Left ventricle myocardium inferior (tissue), 1 donor: ENCODE measurements at places on chromosomes 12 and 14.
A peak's percentile ranks its signal among the peaks of the same experiment; 100 is the strongest.

GRCh38 chr14:105065280-105066228, at the start of gene GPR132:
TSS of gene GPR132 (minus strand) at chr14:105065430. CDS start at chr14:105055420, 10,010 bp downstream.
- peak; percentile 44 for DNase-seq

GRCh38 chr12:47864646-47865235, 40.1 kb downstream of the VDR start:
- no peak for DNase-seq

DNA sequence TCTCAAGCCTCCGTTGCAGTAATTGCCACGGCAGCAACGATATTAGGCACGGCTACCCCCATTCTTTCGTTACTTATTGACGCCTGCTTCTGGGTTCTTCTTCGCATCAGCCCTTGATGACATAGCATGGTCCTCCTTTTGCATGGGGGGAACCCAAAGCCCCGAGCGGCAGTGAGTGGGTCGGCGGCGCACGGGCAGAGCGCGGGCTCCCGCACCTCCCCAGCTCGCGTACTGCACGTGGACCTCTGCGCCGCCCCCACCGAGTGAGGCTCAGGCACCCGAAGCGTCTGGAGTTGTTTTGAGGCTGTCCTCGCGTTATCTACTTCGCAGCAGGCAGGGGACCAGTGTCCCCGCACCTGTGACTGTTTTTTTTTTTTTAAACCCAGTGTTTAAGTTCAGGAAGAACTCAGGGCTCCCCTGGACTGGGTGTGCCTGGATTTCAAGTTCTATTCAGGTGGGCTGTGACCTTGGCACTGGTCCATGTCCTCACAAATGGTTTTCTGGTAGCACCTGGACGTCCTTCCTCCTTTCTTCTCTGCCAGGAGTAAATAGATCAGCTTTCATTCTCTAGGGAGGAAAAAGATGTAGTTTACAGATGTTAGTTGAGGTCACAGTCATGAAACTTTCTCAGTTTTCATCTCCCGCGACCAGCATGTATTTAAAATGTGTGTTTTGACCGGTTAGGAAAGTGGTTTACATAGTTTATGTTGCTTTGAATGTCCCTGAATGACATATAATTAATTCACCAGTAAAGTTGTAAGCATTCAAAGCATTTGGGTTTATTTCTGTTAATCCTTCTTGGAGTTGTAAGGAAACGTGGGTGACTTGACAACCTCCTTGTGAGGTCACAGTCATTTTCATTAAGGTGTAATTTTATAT, 1.4 kb upstream of the FOXN4 start:
- DNase-seq: no peak

DNA sequence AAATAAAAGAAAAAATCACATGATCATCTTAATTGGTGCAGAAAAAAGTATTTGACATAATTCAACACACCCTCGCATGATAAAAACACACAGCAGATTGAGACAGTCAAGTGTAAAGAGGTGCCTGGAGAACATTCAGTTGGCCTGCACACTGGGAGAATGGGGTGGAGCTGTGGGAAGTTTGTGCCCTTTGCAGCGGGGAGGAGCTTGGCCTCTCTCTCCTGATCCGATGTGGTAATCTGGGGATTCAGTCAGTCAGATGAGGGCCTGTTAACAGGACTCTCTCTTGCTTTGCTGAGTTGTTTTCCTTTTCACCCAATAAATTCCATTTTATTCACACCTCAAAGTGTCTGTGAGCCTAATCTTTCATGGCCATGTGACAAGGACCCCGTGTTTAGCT, 5.9 kb downstream of the SERPINA6 start:
- peak; percentile 31 for DNase-seq

- DNase-seq: no peak
These were observed 30.5 kb upstream of the SLC15A5 start for GRCh38 chr12:16307856-16308475.

DNA sequence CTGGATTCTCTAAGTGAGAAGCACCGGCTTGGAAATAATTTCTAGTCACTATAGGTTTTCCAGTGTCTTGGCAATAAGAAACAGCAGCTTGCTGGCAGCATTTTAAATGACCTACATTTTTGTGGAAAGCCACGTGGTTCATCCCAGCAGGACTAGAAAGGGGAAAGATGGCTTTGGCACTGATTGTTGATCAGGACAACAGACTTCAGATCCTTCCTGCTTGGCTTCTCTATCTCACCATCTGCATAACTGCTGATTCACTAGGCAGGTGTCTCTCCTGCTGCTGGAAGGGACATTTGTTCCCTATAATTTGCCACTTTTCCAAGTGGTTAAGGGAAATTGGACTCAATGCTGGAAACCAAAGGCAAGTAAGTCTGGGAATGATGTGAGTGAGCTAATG, 131.0 kb downstream of the TTC8 start:
- no peak for DNase-seq

GRCh38 chr12:41652981-41653380, 464.9 kb downstream of the PDZRN4 start:
- DNase-seq: no peak

GRCh38 chr14:33931461-33931860, 19.4 kb downstream of the EGLN3 start:
- DNase-seq: no peak

GRCh38 chr14:75711105-75711795, 50.2 kb downstream of the TTLL5 start:
- DNase-seq: no peak

- DNase-seq: no peak
These were observed 82.0 kb downstream of the NCOR2 start for GRCh38 chr12:124485371-124485770.

- no peak for DNase-seq
These were observed 220.6 kb upstream of the OR4E1 start for GRCh38 chr14:21894003-21894897.

DNA sequence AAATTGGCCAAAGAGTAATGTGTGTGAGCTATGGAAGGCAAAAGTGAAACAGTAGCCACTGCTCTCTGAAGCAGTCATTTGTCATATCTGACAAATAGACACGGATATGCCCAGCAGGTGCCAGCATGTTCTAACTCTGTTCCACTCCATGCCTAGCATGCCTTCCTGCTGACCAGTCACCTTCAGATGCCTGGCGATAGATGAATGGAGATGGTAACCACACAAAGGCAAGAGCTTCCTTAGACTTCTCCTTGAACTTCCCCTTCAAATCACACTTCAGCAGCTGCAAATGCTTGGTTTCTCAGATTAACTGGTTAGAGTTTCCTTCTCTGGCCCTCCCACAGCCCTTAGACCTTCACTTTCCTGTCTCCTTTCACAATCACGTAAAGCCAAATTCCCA, 429.9 kb downstream of the DAD1 start:
- no peak for DNase-seq

- DNase-seq: no peak
These were observed 1.5 kb downstream of the LUM start for GRCh38 chr12:91109581-91110310.

GRCh38 chr14:58574623-58575022, 63.1 kb upstream of the DACT1 start:
- DNase-seq: no peak

GRCh38 chr14:54048311-54048710, 91.7 kb upstream of the BMP4 start:
- no peak for DNase-seq

- no peak for DNase-seq
These were observed 159.6 kb downstream of the KCNA5 start for GRCh38 chr12:5203274-5203673.

DNA sequence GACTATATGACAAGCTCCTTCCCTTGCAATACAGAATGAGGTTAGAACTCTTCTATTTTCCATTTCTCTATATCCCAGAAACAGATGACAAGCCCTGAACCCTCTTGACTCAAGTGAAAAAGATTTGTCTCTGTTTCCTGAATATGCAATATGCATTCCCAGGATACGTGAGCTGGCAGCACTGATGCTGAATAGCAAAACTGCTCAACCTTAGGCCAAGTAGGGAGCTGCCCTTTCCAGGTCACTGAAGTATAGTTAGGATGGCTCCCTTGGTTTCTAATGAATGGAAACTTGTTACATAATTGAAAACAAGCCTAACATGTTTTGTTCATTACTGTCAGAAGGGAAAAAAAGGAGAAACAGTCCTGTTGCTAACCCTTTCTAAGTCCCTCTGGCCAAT, 47.9 kb upstream of the PLEKHG7 start:
- DNase-seq: no peak

DNA sequence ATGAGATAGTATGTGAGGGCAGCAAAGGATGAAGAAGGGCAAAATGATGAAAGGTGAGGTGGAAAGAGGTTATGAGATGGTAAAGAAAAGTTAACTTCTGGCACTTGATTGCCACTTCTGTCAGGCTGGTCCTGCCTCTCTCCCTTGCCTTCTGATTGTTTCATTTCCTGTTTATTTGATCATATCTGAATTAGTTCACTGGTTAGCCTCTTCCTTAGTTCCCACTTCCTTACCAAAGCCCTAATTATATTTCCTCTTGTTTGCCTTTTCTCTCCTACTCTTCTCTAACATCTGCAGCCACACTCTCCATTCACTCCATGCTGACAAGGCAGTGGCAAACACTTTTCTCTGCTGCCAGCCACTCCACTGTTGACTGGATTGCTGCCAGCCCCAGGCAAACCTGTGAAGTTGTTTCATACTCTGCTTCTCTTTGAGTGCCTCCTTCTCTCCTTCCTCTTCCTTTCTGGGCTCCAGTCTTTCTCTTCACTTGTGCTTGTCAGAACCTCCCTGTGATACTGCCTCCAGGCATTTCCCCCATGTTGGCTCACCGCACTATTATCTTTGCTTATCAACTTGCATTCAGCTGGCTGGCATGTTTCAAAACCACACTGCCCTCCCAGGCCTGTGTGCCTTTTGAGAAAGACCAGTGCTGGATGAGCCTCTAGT, 8.1 kb downstream of the PNP start:
- DNase-seq: peak; percentile 46

DNA sequence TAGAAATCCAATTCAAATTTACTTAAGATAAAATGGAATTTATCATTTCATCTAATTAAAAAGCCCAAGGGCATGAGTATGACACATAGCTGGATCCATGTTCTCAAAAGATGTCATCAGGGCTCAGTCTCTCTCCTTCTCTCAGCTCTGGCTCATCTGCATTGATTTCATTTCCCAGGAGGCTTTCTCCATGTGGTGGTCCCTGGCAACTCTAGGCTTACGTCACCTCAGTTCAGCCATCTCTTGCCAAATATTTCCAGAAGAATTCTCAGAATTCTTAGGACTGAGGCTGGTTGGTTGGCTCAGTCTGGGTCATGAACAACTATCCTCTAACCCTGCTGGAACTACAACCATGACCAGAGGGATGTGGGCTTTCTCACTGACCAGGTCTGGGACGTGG, 65.3 kb downstream of the FOS start:
- DNase-seq: no peak

DNA sequence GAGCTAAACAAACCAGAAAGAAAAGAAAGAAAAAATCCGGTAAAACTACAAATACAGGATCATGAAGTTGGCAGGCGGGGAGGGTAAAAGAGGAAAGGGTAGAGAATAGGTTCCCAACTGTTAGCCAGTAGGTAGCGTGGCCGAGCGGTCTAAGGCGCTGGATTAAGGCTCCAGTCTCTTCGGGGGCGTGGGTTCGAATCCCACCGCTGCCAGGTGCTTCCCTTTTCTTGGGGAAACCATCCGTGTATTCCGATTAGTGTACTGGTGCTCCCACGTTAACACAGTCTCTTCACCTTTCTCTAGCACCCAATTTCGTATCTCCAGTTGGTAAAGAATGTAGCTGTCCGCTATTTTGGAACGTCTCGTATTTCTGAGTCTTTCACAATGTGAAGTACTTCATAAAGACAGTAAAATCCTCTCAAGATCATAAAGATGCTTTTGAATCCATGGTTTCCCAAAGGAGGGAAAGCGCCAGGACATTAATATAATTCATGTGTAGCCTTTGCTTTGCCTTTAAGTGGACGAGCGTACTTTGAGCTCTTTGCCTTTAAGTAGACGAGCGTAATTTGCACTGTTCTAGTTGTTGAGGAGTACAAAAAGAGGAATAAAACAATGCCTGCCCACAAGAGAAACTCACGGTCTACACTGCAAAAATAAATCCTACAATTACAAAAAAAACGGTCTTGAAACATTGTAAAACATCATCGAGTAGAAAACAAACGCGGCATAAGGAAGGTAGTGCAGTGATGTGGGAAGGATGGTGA, 19.0 kb upstream of the RNASE12 start:
- DNase-seq: peak; percentile 79

DNA sequence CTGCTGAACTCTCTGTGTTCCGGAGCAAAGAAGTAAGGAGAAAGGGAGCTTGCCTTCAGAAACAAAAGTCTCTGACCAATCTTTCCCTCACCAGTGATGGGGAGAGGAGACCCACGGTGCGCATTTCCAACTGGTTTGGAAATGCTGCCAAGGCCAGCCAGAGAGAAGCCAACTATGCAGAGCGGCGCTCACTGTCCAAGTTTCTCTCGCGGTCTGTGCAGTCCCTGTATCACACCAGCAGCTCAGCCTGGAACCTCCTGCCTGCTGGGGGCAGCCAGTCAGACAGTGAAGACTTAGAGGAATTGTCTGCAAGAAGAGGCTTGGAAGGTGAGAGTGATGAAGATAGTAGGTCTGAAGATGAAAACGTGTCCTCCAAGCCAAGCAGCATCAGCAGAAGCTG, 206.2 kb downstream of the NAV3 start:
- no peak for DNase-seq

DNA sequence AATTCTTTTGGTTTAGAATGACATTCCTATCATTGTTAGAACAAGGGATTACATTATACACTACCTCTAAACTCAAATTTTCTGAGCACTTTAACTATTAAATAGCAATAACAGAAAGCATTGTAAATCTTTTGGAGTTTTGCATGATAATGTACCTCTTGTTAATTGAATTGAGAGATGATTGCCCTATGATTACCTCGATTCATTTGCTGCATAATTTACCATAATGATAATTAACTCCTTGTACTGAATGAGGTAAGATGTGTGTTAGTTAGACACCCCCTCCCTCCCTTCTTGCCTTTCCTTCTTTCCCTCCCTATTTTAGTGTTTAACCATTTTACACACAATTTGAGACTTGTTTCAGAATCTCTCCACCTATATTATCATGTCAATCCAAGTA, 469.2 kb downstream of the DIO2 start:
- no peak for DNase-seq

- no peak for DNase-seq
These were observed 91.9 kb upstream of the LMNTD1 start for GRCh38 chr12:25644979-25645378.

- no peak for DNase-seq
These were observed 31.8 kb downstream of the YLPM1 start for GRCh38 chr14:74794947-74795346.

GRCh38 chr14:25215607-25216006, 165.7 kb upstream of the STXBP6 start:
- no peak for DNase-seq

GRCh38 chr14:100317912-100318808, 5.0 kb upstream of the SLC25A47 start:
- DNase-seq: peak; percentile 81

GRCh38 chr14:64294672-64295413, 672 bp upstream of the ESR2 start:
- peak; percentile 68 for DNase-seq

GRCh38 chr12:43805860-43806736, at the start of gene TWF1:
TSS of gene TWF1 (minus strand) at chr12:43806317. CDS start at chr12:43806245, 72 bp downstream.
- peak; percentile 89 for DNase-seq

- DNase-seq: no peak
These were observed 636 bp downstream of the GOLGA3 start for GRCh38 chr12:132827763-132828703.
